ENCODE measurements at places on chromosomes 6 and 20. TPM values are rescaled to one million over a fixed set of nuclear protein-coding genes. Genes with fewer than 3 reads are reported as not detected.

UBE2J1 gene
- 114 TPM for total RNA-seq

TP53TG5 gene
- not detected for total RNA-seq

ID4 gene
- total RNA-seq = 0.13 TPM

CALHM4 gene
- total RNA-seq = 0.22 TPM

C4A gene
- total RNA-seq = 1.6 TPM

SIRPB1 gene
- total RNA-seq = 0.14 TPM

DEFB124 gene
- not detected for total RNA-seq

BICRAL gene
- total RNA-seq = 7.1 TPM

MYH7B gene
- total RNA-seq = not detected

TGIF2 gene
- 18.4 TPM for total RNA-seq

PRKN gene
- total RNA-seq = 2.1 TPM

LAMA4 gene
- 444 TPM for total RNA-seq

SPTLC3 gene
- 1.1 TPM for total RNA-seq

POU3F2 gene
- not detected for total RNA-seq

ZBTB24 gene
- 12.3 TPM for total RNA-seq

CAGE1 gene
- total RNA-seq = under 0.01 TPM

SLC17A3 gene
- not detected for total RNA-seq

TRIM31 gene
- total RNA-seq = not detected

CST1 gene
- total RNA-seq = 0.27 TPM

ARG1 gene
- total RNA-seq = not detected

SNRPB gene
- total RNA-seq = 320 TPM

CD109 gene
- total RNA-seq = 30.5 TPM

DOK5 gene
- total RNA-seq = 10.4 TPM

CD24 gene
- total RNA-seq = 1.7 TPM

MYO6 gene
- total RNA-seq = 54.6 TPM

GPR6 gene
- total RNA-seq = not detected

ENPP5 gene
- not detected for total RNA-seq

All from thoracic aorta endothelial cell (primary cell).